ENCODE measurements at places on chromosomes 1 and 21.

DNA sequence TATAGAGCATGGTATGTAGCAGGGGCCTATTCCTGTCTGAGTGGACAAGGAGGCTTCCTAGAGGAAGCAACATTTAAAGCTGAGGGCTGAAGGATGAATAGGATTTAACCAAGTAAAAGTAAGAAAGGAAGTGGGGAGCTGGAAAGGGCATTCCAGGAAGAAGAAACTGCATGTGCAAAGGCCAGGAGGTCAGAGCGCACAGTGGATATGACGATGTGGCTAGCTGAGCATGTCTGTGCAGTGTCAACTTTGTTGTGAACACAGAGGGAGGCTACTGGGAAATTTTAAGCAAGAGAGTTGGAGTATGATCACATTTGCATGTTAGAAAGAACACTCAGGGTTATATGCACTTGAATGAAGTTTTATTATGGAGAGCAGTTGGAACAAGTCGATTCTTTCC, 28.6 kb upstream of the JUN start:
- no peak for DNase-seq

DNA sequence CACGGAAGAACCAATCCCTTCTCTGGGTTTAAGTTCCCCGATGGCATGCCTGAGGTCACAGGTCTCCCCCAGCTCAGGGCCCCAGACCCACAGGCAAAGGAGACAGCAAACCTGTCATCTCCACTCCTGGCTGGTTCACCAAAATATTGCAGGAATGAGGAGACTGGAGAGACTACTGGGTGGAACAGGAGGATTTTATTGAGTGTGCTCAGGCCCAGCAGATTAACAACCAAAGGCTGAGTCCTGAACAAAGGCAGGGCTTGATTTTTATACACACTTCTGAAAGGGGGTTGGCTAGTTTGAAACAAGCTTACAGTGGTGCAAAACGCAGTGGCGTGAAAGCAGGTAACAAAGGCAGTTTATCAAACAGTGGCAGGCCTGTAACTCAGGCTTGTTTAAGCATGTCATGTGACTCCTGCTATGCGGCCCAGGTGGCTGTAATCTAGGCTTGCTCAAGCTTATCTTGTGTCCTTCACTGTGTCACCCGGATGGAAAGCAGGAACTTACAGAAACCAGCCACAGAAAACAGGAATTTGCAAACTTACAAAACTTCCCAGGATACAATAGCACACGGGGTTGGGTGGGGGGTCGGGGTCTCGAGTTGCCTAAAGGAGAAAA, 27.4 kb upstream of the KCNJ15 start:
- DNase-seq: no peak

- DNase-seq: no peak
Observed at GRCh38 chr1:25795946-25796810, 3.8 kb upstream of the SELENON start.

- no peak for DNase-seq
Observed at GRCh38 chr1:158654086-158654485, 32.4 kb downstream of the SPTA1 start.

- DNase-seq: no peak
Observed at GRCh38 chr1:30728832-30729638, 5.7 kb upstream of the MATN1 start.

DNA sequence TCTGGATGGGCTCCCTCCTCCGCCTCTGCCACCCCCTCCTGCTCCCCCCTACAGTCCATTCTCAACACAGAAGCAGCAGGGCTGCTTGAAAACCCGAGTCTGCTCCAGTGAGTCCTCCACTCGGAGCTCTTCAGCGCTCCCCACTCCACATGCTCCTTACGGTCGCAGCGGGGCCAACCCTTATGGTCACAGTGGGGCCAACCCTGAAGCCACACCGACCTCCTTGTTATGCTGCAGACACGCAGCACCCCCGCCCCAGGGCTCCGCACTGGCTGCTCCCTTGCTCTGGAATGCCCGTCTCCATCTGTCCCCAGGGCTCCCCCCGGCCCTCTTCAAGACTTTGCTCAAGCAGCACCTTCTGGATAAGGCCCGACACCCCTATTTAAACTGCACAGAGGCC, 22.6 kb downstream of the GPR157 start:
- DNase-seq: no peak

DNA sequence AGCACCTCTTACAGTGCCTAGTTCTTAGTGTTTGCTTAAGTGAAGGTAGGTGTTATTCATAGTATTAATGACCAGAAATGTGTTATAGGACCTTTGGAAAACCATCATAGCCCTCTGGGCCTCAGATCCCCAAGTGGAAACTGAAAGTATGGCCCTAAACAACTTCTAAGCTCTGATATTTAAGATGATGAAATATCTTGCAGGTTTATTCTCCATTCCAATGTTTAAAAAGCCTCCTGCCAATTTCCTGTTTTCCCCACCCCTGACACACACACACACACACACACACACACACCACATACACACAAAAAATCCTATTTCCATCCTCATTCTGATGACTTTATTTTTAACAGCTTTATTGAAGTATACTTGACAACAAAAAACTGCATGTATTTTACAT, 108.2 kb downstream of the DIRAS3 start:
- DNase-seq: no peak

DNA sequence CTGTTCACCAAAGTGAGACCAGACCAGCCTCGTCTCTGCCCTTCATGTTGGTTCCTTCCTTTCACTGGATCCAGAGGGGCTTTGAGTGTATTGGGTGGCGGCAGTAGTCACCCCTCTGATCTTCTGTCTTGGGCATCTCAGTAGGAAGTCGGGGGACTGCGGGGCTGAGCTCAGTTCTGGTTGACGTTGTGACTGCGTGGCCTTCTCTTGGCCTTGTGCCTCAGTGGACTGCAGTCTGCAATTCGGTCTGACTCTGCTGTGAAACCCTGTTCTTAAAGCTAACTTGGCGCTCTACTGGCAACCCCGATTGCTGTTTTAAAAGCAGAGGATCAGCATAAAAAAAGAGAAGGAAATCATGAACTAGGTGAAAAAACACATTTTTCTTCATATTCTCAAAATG, 56.7 kb downstream of the SLC37A1 start:
- DNase-seq: no peak

GRCh38 chr1:176118985-176119384, 88.1 kb downstream of the COP1 start:
- DNase-seq: no peak

DNA sequence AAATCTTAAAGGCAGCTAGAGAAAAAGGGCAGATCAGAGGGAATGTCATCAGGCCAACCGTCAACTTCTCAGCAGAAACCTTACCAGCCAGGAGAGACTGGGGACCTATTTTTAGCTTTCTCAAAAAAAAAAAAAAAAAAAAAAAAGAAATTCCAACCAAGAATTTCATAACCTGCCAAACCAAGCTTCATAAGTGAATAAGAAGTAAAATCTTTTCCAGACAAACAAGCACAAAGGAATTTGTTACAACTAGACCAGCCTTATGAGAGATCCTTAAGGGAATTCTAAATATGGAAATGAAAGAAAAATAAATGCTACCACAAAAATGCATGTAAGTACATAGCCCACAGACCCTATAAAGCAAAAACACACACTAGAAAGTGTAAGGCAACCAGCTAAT, 267.7 kb downstream of the AKT3 start:
- DNase-seq: no peak

Data from hematopoietic multipotent progenitor cell treated with erythropoietin and hydrocortisone succinate and interleukin-3 and kit ligand, for 6 days (in vitro differentiated cells).